ENCODE measurements at places on chromosomes 1 and 21.

GRCh38 chr1:20028125-20028524 lies 41.9 kb upstream of the PLA2G5 start:
- DNase-seq = no peak

DNA sequence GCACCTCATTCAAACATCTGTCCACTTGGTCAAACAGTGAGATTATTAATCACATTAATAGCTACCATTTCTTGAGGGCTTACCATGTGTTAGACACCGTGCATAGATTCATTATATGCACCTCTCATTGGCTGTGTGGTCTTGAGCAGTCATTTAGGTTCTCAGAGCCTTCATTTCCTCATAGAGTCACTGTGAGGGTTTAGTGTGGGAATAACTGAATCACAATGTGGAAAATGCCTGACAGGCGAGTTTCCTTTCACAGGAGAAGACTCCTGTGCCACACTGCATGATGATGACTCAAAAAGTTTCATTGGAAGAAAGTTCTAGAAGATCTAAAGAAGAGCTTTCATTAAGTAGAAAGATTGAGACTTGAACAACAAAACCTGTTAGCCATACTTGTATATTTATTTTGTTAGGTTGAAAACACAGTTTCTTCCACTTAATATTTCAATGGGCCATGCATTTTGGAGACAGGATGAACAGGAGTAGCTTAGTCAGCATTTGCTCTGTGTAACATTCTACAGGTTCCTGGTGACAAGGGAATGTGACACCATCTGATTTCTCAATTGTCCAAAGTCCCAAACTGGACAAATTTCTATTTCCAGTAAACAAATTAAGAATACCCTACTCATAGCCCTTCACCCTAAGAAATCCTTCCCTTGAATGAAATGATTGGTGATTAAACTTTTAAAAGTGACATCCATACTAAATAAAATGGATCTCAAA lies 45.7 kb downstream of the FYB2 start:
- no peak for DNase-seq

- DNase-seq = no peak
Observed at GRCh38 chr1:26664802-26665201, 31.0 kb upstream of the ARID1A start.

GRCh38 chr1:84721152-84721551 lies 30.9 kb upstream of the SSX2IP start:
- no peak for DNase-seq

DNA sequence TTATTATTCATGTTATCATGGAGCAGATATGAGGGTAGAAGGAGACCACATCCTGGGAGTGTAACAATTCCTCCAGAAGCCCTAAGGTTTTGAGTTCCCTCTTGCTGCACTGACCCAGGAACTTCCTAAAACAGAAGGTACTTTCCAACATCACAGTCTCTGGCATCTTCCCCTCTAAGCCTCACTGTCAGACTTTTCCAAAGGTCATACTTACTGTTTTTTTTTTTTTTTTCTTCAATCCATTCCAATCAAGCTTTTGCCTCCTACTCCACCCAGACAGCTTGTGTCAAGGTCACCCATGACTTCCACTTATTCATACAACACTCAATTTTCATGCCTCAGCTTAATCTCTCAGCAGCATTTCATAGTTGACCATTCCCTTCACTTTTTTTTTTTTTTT lies 18.4 kb upstream of the UQCRHL start:
- no peak for DNase-seq

DNA sequence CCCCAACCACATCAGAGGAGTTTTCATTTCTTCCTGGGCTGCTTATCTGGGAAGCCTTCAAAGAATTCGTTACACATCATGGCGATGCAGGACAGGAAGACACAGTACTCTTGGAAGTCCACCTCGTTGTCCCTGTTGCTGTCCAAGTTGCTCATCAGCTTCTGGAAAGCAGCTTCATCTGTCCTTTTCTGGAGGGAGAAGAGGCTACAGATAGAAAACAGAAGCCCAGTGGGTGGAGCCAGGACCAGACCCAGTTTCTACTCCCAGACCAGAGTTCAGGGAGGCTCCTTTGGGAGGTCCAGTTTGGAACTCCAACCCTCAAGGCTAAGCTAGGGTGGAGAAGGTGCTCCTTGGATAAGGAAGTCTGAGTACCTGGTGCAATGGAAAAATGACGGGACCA lies 1.9 kb downstream of the S100A4 start:
- DNase-seq = no peak
